Activated CD4-positive, alpha-beta memory T cell treated with anti-CD3 and anti-CD28 coated beads for 36 hours (primary cell): ENCODE measurements at places on chromosomes 12 and 14. TPM values are rescaled to one million over a fixed set of nuclear protein-coding genes. Genes with fewer than 3 reads are reported as not detected.

The NXPH4 gene
- 0.46 TPM for total RNA-seq

The SIRT4 gene
- total RNA-seq = 1.8 TPM

The PELI2 gene
- total RNA-seq = 6.4 TPM

The DNAJC22 gene
- not detected for total RNA-seq

The SLC17A8 gene
- total RNA-seq = not detected

The MUCL1 gene
- total RNA-seq = not detected

The FRS2 gene
- total RNA-seq = 8.6 TPM

The ZDHHC22 gene
- not detected for total RNA-seq

The HOXC5 gene
- not detected for total RNA-seq

The FGF23 gene
- total RNA-seq = not detected

DNA sequence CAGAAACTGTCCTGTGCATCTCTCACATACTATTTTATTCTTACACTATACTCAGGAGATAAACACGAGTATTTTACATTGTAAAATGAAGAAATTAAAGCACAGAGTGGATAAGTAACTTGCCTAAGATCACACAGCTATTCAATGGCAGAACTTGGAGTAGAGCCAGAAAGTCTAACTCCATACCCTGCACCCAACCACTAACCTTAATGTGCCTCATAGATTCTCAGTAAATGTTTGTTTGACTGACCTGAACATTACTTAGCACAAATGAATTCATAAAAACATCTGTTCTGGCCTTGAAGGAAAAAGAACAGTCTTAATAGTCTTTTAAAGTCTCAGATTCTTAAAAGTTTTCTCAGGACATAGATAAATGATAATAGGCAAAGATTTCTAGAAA is 83.5 kb upstream of the OVCH1 start:
- no peaks in the 10 kb centered on the region for H3K36me3 ChIP-seq
- H3K4me1 ChIP-seq = peaks cover 3% of the 10 kb centered on the region
- peaks cover 3% of the 10 kb centered on the region for H3K27me3 ChIP-seq
- DNase-seq = no peak
- no peak overlapping the region for H3K27ac ChIP-seq
- H3K4me3 ChIP-seq = no peak overlapping the region

DNA sequence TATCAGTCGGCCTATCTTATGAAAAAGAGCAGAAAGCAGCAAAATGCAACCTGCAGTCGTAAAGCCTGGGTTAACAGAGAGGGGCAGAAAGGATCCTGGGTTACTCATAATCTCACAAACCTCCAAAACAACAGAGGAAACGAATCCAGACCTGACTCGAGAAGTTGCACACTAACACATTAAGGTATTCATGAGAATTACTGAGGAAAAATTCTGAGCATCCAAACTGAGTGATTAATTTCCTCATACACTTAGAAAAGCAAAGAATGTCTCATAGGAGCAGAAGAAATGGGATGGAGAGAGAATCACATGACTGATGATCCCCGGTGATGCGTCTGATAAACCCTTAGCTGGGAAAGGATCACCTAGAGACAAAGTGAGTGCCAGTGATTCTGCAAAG is 272.5 kb downstream of the TMEM132D start:
- H3K36me3 ChIP-seq = no peaks in the 10 kb centered on the region
- H3K27ac ChIP-seq = no peak overlapping the region
- DNase-seq = no peak
- H3K4me1 ChIP-seq = no peaks in the 10 kb centered on the region

GRCh38 chr14:54762296-54762695 is 140.3 kb downstream of the GCH1 start:
- H3K4me1 ChIP-seq = peaks cover 24% of the 10 kb centered on the region
- no peak overlapping the region for H3K27ac ChIP-seq
- H3K27me3 ChIP-seq = no peaks in the 10 kb centered on the region
- no peak overlapping the region for H3K4me3 ChIP-seq
- no peaks in the 10 kb centered on the region for H3K36me3 ChIP-seq

DNA sequence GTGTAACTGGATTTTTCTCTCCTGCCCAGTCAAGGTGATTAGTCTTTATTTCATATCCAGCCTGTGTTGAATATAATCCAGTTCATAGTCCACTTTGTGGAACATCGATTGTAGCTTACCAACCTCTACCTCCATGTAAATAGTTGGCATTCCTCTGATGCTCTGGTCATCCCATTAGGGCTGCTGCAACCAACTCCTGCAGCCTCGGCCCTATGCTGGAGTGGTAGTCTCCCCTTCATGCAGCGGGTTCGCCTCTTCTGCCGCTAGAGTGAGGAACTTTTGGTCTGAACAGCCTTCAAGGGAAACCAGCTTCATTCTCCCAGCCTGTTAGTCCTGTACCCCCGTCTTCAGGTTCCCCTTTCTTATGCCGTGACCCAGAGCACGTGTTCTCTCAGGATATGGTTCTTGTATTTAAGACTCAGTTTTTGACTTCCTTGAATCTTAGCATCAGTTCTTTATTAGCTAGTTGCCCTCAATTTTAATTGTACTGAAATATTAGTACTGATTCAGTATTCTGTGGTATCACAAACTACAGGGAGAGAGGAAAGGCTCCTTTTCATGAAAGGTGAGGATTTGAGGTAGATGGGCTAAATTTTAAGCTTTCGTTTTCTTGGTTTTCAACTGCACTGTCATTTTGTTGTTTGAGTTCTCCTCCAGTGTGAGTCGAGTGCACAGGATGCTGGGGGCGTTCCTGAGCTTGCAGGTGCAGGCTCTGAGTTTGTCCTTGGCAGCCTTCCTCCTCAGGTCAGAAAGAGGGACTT is 33.2 kb downstream of the ZNF664 start:
- peak; percentile 59 for DNase-seq
- H3K4me3 ChIP-seq = no peak overlapping the region
- no peaks in the 10 kb centered on the region for H3K27me3 ChIP-seq
- H3K36me3 ChIP-seq = peaks cover 15% of the 10 kb centered on the region
- H3K4me1 ChIP-seq = peaks cover 27% of the 10 kb centered on the region

DNA sequence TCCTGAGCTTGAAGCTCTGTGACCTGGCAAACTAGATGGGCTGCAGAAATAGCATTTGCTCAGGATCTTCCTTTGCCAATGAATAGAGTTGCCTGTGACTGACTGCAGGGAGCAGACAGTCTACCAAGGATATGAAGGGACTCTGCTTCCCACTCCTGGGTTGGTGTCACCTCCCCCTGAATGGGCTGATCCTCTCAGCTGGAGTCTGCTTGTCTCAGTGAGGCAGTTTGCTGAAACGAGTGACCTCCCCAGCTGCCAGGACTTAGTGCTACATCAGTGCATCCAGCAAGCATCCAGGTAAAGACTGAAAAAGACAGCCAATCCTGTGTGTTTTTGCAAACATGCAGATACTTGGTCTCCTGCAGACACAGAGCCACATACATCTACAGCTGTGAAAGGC is 28.5 kb downstream of the PAH start:
- H3K4me3 ChIP-seq = no peak overlapping the region
- H3K27ac ChIP-seq = no peak overlapping the region
- H3K27me3 ChIP-seq = no peaks in the 10 kb centered on the region
- no peaks in the 10 kb centered on the region for H3K36me3 ChIP-seq

DNA sequence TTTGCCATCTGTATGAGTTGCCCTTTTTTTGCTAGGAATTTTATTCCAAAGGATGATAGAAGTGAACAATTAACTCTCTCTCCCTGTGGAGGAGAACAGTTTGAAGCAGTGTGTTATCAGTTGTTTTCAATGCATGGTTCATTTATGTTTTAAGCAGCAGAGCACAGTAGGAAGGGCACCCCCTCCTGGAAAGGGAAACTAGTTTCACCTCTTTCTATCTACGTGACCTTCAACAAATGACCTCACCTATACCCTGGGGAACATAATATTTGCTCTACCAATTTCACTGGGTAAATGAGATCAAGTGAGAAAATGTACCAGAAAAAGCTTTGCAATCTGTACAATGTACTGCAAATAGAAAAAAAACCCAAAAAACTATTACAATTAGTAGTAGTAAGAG is 5.4 kb upstream of the DCP1B start:
- no peaks in the 10 kb centered on the region for H3K27me3 ChIP-seq
- H3K4me3 ChIP-seq = no peak overlapping the region
- H3K4me1 ChIP-seq = peaks cover 3% of the 10 kb centered on the region
- no peaks in the 10 kb centered on the region for H3K36me3 ChIP-seq
- H3K27ac ChIP-seq = no peak overlapping the region
- no peak for DNase-seq

- H3K4me3 ChIP-seq = no peak overlapping the region
- H3K36me3 ChIP-seq = peaks cover 8% of the 10 kb centered on the region
- no peak overlapping the region for H3K27ac ChIP-seq
- no peak for DNase-seq
- no peaks in the 10 kb centered on the region for H3K4me1 ChIP-seq
These were observed 92.1 kb upstream of the CEP83 start for GRCh38 chr12:94551810-94552209.

DNA sequence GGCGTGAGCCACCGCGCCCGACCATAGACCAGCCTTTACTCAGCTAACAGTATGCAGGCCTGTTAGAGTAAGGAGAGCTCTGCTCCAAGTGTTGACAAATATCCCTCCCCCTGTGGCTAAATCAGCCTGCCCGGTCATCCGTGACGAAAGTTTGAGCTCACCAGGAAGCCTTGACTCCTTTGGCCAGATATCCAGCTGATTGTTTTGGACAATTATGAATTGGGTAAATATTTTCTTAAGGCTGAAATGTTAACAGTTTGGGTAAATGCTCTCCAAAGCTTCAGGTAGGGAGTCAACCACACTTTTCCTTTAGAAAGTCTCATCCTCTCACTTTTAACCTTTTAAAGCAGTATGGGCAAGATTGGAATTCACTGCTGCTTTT is 157.9 kb downstream of the PAWR start:
- H3K36me3 ChIP-seq = no peaks in the 10 kb centered on the region
- no peak overlapping the region for H3K27ac ChIP-seq
- H3K4me3 ChIP-seq = no peak overlapping the region
- DNase-seq = no peak

GRCh38 chr14:97198813-97199212 is 401.6 kb downstream of the VRK1 start:
- no peak overlapping the region for H3K4me3 ChIP-seq
- H3K36me3 ChIP-seq = peaks cover 7% of the 10 kb centered on the region
- no peaks in the 10 kb centered on the region for H3K4me1 ChIP-seq

- no peaks in the 10 kb centered on the region for H3K4me1 ChIP-seq
- H3K36me3 ChIP-seq = no peaks in the 10 kb centered on the region
- no peak for DNase-seq
- no peak overlapping the region for H3K27ac ChIP-seq
These were observed 21.7 kb upstream of the SIX1 start for GRCh38 chr14:60670989-60671388.

- H3K4me1 ChIP-seq = no peaks in the 10 kb centered on the region
- H3K27me3 ChIP-seq = no peaks in the 10 kb centered on the region
- no peak overlapping the region for H3K27ac ChIP-seq
These were observed 155.9 kb downstream of the SLC41A2 start for GRCh38 chr12:104802208-104802607.

- H3K4me1 ChIP-seq = no peaks in the 10 kb centered on the region
- H3K36me3 ChIP-seq = no peaks in the 10 kb centered on the region
- DNase-seq = no peak
- H3K27me3 ChIP-seq = peaks cover 1% of the 10 kb centered on the region
These were observed 49.1 kb upstream of the CAND1 start for GRCh38 chr12:67220065-67220464.

DNA sequence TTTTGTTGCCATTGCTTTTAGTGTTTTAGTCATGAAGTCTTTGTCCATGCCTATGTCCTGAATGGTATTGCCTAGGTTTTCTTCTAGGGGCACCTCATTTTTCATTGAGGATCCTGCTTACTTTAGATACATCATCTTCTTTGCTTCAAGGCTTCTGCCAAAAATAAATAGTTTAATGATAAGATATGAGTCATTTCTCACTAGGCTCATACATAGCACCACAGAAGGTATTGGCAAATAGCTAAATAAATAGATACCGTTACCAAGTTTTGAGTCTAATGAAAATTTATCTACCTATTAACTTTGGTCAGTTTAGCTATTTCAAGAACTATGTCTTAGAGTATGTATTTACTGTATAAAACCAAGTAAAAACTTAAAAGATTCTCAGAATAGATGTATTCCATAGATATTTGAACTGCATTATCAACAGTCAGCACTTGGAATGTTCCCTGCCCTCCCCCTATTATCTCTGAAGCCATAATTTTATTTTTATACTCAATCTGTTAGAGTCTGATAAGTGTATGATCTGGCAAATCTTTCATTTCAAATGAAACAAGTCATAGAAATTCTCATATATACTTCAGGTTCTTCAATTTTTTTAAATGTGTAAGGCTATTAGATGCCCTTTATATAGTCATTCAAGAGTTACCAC is 310.2 kb downstream of the CCDC91 start:
- H3K36me3 ChIP-seq = peaks cover 28% of the 10 kb centered on the region
- H3K4me3 ChIP-seq = no peak overlapping the region
- H3K27me3 ChIP-seq = no peaks in the 10 kb centered on the region
- H3K27ac ChIP-seq = no peak overlapping the region

GRCh38 chr14:45650754-45651153 is 397.8 kb upstream of the MIS18BP1 start:
- H3K27me3 ChIP-seq = no peaks in the 10 kb centered on the region
- no peak for DNase-seq
- no peak overlapping the region for H3K27ac ChIP-seq
- H3K4me3 ChIP-seq = no peak overlapping the region
- no peaks in the 10 kb centered on the region for H3K4me1 ChIP-seq
- H3K36me3 ChIP-seq = no peaks in the 10 kb centered on the region

DNA sequence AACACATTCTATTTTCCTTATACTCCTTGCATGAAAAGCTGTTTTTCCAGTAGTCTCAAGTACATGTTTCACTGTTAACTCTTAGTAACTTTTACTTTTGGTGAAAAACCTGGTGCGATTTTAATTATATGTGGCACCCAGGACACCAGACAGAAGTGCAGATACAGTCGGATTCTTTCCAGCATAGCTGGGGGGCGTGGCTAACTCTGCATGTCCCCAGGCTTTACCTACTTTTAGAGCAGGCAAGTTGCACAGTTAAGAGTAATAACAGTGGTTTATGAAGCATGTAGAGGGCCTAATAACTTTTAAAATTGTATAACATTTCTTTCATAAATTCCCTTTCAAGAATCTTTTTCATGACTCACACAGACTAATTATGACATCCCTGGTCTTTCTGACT is 70.7 kb downstream of the HSD17B6 start:
- no peak for DNase-seq
- H3K36me3 ChIP-seq = no peaks in the 10 kb centered on the region
- H3K4me1 ChIP-seq = peaks cover 19% of the 10 kb centered on the region
